ENCODE measurements at places on chromosomes 5 and 9.
A peak's percentile ranks its signal among the peaks of the same experiment; 100 is the strongest.

- DNase-seq = no peak
Measured at GRCh38 chr5:74686962-74687751, 2.1 kb downstream of the HEXB start.

- DNase-seq = no peak
Measured at GRCh38 chr5:97666783-97667182, 483.7 kb upstream of the RIOK2 start.

DNA sequence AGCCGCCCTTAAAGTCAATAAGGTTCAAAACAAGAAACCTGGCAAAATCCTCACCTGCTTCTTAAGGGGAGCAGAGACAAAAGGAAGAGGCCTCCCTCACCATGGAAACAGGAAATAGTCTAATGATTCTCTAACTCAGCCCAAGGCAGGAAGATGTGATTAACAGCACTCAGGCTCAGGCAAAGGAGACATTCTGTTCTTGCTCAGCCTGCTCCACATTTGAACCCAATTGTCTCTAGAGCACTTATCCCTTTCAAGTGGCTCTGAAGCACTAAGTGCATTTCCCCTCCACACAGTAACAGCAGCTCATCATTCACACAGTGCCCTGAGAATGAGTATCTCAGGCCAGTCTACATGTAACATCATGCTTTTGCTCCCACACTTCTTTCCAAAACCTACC lies 72.3 kb downstream of the NIPSNAP3B start:
- DNase-seq = no peak

GRCh38 chr5:12214267-12215015 lies 310.2 kb upstream of the CTNND2 start:
- peak; percentile 23 for DNase-seq

GRCh38 chr9:69454321-69454720 lies 129.3 kb downstream of the ENTREP1 start:
- DNase-seq = no peak

DNA sequence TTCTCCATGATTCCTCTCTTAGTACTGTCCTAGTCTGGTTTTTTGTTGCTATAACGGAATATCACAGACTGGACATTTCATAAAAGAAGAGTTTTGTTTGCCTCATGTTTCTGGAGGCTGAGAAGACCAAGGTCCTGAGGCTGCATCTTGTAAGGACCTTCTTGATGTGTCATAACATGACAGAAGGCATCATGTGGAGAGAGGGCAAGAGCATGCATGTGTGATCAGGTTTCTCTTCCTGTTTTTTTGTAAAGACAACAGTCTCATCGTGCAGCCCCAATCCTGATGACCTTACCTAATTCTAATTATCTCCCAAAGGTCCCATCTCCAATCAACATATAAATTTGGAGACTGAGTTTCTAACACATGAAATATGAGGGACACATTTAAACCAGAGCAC lies 108.4 kb downstream of the MSX2 start:
- DNase-seq = no peak

GRCh38 chr9:18665947-18666346 lies 192.0 kb downstream of the ADAMTSL1 start:
- DNase-seq = no peak

DNA sequence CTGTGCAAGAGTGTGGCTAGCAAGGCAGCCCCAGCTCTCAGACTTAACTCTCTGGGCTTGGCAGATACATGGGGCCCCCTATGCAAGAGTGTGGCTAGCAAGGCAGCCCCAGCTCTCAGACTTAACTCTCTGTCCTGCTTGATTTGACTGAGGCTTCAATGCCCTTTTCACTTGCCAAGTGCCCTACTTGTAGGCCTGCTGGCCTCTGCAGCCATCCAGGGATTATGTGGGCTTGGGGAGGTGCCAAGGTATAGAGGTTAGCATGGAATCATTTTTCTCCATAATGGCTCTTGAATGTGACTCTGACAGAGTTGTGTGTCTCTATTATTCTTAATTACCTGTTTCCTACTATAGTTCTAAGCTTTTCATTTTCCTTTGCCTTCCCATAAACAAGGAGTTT lies 115.5 kb upstream of the RUSC2 start:
- no peak for DNase-seq

GRCh38 chr5:50441493-50441955 lies 436 bp upstream of the EMB start:
- no peak for DNase-seq

Data from posterior cingulate gyrus (tissue), 11 donors.